Bronchial epithelial cell (primary cell): ENCODE measurements at places on chromosomes 1 and 21.

GRCh38 chr1:156245451-156246232, 2.2 kb downstream of the PAQR6 start:
- DNase-seq = no peak

DNA sequence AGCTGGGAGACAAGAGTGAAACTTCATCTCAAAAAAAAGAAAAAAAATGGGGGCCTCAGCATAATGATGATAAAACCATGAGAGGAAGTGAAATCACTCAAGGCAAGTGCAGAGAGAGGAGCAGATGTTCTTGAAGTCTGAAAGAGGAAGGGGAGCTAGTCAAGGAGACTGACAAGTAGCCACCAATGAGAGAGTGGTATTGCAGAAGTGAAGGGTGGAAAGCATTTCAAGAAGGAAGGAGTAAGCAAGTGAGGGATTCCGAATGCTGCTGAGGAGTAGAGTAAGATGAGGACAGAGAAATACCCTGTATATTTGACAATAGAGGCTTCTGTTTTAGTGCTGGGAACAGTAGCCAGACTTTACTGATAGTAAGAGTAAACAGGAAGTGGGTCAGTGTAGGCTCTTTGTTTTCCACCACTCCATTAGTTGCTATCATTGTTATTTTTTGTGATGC, 2.9 kb downstream of the TATDN3 start:
- no peak for DNase-seq

GRCh38 chr1:43731867-43732531, 24.7 kb downstream of the ST3GAL3 start:
- no peak for DNase-seq

DNA sequence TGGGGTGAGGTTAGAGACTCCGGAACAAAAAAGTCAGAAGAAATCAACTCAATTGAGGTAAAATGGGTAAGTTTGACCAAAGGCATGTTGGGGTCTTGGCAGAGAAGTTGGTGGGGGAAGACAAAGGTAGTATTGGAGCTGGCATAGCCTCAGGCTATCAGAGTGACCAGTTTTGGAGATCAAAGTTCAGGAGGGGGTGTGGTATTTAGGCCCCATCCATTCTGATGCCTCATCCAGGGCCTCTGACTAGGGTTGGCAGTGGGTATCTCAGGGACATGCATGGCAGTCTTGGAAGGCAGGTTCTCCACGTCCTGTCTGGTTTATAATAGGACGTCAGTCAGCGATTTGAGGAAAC, 73.2 kb upstream of the TRABD2B start:
- DNase-seq = no peak

DNA sequence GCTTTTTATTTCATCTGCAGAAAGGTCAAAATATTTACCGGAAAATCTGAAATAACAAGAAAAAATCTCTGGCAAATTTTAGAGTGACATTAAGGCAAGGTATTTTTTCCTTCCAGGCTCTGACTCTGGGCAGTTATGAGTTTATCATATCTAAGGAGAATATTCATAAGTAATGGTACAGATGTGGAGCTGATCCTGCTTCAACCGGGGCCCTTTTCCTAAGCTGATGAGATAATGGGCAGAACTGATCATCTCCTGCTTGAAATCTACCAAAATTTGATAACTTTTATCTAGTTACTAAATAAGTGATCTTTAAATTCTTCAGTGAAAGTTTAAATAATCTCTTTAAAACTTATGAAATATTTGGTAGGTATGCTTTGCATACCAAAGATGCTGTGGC, 211.6 kb downstream of the COL11A1 start:
- no peak for DNase-seq

GRCh38 chr1:24203404-24203803, 16.3 kb upstream of the IFNLR1 start:
- DNase-seq = peak; percentile 78

DNA sequence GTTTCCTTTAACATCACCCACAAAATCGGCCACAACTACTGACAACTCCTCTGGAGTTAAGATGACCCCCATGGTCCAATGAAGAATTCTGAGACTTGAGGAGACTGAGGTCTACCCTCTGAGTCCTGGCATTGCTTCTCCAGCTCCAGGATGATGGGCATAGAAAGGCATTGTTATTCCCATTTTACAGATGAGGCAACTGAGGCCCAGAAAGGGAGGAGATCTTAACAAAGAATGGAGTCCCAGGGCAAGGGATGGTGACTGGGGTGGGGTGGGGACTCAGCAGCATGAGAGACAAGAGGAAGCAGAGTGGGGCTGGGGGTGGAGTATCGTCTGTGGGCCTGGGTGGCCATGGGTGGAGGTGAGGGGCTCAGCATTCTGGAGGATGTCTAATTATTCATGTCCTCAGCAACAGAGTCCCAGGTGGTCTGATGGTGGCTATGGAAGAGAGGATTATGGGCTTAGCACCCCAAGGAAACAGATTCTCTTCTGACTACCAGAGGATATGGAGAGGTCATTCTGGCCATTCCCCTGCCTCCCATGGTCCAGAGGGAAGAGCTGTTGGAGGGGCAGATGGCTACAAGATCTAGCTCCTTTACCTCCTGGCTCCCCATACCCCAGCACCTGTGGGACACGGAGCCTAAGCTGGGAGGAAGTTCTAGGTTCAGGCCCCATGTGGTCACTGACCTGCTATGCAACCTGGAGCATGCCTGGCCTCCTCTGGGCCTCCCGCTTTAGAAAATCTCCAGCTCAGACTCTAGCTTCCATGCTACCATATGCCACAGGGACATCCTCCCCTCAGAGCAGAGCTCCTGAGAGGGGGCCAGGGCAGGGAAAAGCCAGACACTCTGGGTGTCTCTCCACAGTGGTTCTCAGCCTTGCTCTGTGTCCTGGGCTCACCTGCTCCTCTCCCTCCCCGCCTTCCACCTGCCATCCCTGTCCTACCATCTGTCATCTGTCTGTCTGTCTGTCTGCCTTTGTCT, 37.4 kb upstream of the DMBX1 start:
- no peak for DNase-seq

DNA sequence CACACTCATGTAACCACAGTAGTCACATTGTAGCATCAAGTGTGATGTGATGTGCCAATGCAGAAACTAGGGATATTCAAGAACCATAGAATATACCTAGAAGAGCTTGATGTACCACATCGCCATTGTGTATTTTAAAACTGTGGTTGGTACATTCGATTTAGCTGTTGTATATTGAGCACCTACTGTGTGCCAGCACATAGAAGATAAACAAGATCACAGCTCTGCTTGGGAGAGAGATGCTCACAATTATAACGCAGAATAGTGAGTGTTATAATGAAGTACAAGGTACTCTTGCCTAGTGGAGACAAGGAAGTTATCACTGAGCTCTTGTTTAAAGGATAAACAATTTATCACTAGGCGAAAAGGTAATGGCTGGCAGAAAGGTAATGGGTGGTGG, 4.7 kb downstream of the BTF3L4 start:
- no peak for DNase-seq

DNA sequence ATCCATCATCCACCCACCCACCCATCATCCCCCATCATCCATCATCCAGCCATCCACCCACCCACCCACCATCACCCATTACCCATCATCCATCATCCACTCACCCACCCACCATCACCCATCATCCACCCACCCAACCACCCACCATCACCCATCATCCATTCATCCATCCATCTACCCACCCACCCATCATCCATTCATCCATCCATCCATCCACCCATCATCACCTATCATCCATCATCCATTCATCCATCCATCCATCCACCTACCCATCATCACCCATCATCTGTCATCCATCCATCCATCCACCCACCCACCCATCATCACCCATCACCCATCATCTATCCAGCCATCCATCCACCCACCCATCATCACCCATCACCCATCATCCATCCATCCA, 81.5 kb downstream of the ADARB1 start:
- no peak for DNase-seq
